ENCODE measurements at places on chromosomes 5 and 9.

DNA sequence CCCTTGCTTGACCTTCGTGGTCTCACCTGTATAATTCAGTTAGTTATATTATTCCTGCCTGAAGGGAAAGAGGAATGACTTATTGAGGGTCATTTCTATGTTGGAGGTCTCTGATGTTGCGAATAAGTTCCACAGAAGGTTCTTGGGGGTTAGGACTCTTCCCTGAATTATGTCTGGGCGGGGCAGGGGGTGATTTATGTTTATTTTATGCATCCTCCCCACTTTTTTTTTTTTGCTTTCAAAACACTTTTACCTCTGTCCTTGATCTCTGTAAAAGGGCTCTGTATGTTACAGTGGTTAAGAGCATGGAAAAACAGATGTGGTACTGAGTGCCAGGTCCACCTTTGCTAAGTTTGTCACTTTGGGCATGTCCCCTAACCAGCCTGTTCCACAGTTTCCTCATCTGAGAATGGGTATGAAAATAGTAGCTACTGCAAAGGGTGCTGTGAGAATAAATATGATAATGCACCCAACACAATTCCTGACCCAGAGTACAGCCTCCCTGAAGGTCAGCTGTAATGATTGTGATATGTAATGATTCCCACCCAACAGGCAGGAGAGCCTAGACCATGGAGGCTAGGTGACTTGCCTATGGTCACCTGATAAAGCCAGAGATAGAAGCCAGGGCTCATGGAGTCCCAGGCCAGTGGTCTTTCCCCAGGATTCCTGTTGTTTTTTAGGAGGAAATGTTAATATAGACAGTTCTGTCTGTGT lies 54.8 kb downstream of the SLC22A5 start:
- DNase-seq, result no peak

- peak; percentile 11 for DNase-seq
These were observed 809 bp downstream of the SLC44A1 start for GRCh38 chr9:105245029-105245890.

DNA sequence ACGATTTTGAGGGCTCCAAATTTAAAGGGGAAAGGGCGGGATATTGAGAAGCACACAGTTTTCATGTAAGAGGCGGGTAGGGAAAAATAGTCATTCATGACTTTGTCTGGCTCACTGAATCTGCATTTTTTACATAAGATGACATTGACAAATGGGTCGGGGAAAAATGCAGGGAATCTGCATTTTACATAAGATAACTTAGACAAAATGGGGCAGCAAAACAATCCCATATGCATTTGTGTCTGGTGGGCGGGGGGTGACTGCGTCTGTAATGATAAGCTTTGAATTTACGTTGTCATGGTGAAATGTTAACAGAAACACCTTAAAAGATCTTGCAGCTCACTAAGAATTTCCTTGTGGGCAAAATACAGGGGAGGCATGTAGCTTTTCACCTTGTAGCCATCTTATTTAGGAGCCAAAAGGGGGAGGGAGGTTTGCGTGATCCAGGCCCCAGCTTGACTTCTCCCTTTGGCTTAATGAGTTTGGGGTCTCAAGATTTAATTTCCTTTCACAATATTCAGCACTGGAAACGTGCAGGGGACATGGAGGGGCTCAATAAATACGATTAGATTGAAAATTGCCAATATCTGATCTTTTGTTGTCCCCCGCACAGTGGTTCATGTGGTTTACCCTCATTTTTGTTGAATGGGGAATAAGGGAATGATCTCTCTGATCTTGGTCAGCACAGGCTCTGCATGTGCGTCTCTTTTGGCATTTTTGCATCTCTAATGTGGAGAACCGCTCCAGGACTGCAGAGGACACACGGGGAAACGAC lies 41.1 kb upstream of the GADD45G start:
- DNase-seq, result no peak

DNA sequence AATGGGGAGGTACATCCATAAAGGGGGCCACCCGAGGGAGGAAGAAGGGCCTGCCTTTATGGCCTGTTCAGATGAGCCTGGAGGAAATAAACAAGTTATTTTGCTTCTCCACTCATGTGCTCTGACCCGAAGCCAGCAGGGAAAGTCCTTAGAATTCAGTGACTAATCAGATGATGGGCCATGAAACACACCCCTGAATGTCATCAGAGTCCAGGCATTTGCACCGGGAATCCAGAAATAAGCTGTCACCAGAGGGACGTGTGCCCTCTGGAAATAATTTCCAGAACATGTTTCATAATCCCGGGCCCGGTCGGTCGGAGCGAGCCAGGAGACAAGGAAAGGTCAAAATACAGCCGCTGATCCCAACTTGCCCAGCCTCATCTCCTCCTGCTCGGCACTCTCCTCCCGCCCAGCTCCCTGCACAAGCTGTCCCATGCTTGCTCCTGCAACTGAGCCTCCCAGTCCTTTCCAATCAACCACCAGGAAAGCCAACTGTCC lies 73.6 kb upstream of the ZNF622 start:
- DNase-seq, result no peak

GRCh38 chr5:153742060-153742459 lies 251.6 kb downstream of the GRIA1 start:
- DNase-seq, result no peak

DNA sequence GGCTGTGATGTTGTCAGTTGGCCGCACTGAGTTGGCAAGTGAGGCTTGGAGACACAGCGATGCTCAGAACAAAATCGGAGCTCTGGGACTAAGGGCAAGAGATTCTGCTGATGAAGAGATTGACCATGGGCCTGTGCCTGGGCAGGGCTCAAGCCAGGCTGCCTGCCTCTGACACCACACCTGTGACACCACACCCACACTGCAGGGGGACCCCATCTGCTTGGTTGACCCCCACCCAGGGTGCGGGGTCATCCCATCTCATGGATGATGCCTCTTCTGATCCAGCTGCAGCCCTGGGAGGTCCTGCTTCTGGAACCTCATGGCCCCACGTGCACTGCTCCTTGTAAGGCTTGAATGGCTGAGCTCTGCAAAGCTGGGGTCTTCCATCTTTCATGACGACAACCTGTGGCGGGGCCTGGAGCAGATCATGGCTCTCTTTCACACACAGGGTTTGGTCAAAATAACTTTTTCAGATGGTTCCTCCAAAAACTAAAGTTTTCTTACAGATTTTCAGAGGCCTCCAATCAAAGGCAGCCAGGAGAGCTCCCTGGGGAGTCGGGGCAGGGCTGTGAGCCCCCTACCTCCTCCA lies 185.2 kb downstream of the GADD45G start:
- DNase-seq, result no peak

- no peak for DNase-seq
These were observed 257.6 kb downstream of the RFX3 start for GRCh38 chr9:3268223-3268622.

DNA sequence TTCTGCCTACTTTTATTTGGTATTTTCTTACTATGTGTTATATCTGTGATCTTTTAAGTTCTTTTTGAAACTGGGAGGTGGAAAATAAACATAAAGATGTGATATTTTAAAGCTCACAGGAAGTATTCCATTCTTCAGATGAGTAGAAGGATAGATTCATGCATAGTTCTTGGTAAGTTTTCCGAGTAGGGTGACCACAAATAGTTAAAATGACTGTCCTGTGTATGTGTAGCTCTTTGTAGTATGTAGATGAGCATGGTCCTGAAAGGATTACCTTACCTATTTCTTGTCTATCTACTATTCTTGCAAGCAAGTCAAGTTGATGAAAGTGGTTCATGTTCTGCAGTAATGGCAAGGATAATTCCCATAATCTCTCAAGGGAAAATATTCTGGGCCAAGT lies 47.7 kb downstream of the SRFBP1 start:
- DNase-seq, result no peak

DNA sequence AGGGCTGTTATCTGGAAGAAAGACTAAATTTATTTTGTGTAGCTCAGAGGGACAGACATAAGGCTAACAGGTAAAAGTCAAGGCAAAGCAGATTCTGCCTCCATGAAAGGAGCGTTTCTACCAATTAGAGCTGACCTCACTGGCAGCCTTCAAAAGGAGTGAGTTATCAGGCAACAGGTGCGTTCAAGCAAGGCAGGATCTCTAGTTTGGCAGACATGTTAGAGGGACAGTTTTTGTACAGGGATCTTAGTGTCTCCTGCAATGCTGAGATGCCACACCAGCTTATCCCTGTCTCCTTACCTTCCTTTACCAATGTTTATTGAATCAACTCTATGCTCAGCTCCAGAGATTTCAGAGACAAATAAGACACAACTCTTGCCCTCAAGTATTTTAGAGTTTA lies 73.8 kb downstream of the NRG2 start:
- DNase-seq, result no peak

DNA sequence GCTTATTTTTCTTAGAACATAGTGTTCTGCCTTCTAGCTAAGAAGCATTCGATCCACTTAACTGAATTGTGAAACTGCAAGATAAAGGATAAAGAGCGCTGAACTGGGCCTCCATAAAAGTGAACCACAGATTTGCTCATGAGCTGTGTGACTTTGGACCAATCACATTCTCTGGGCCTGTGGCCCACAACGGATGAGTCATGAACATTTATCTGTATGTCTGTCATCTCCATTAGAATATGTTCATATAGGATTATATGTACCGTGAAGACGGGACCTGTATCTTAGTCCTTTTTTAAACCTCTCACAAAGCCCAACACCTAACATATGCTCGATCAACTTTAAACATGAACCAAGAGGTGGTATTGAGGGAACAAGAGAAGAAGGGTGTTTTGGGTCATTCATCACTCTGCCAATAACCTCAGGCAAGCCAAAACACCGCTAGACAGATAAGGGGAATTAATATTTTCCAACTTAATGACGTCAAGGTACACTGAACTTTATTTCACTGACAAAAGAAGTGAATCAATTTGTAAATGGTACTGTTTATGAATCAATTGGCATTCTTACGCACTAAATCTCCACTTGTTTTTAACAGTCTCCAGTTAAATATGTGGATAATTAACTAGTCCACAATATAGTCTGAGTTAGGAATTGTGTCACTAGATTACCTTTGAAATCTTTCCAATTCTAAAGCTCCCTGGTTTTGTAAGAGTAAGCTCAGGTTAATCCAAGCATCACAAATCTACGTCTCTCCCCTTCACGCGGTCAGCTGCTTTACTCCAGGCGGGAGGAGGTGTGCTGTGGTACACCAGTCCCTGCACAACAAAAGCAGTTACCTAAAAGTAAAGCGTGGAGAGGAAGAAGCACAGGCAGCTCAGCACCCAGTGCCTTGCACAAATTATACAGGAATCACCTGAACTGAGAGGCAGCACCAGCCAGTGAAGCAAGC lies 1.6 kb downstream of the TMEM245 start:
- DNase-seq, result no peak

DNA sequence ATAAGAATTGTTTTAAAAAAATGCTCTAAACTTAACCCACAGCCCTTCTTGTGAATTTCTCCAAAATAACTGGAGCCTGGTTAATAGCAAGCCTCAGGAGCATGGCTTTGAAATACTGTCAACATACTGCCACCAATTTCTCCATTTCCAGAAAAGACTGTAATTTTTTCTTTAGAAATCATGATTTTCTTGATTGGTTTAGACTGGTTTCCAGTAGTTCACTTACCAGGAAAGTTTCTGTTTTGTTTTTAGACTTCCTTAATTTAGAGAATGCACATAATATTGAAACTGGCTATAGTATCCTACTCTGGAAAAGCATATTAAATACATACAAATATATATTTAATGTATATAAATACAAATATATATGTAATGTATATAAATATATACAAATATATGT lies 4.5 kb upstream of the CD274 start:
- DNase-seq, result no peak

DNA sequence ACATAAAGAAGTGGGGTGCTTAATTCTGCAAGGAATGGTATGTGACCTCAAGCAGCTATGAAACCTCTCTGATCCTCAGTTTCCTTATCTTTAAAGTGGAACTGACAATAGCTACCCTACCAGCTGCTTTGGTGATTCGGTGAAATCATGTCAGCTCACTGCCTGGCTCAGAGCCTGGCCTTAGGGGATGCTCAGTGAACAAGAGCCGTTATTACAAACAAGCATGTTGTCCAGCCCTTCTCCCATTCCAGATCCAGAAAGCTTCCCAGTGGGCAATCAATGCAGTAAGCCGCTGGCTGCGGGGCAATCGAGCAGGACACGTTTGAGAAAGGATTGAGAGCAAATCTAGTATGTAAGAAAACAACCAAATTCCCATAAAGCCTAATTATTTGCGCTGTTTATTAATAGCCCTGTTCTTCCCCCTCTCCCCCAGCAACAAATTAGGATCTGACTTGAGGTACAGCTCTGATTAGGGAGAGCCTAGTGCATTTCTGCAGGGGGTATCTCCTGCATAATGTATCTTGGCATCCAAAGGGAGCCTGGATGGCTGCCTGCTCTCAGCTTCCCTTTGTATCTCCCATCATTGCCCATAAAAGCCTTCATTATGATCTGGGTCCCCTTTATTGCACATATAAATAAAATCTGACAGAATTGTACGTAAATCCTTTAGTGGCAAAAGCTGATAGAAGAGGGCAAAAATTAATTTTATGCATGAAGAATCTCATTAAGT lies 371.4 kb downstream of the TMEM232 start:
- DNase-seq, result no peak

All from stimulated activated CD8-positive, alpha-beta memory T cell treated with anti-CD3 and anti-CD28 coated beads, Interleukin-15, amount 100 ng/mL, for 1 hour (primary cell).